Astrocyte (in vitro differentiated cells and primary cell): ENCODE measurements at places on chromosomes 6 and 20.

DNA sequence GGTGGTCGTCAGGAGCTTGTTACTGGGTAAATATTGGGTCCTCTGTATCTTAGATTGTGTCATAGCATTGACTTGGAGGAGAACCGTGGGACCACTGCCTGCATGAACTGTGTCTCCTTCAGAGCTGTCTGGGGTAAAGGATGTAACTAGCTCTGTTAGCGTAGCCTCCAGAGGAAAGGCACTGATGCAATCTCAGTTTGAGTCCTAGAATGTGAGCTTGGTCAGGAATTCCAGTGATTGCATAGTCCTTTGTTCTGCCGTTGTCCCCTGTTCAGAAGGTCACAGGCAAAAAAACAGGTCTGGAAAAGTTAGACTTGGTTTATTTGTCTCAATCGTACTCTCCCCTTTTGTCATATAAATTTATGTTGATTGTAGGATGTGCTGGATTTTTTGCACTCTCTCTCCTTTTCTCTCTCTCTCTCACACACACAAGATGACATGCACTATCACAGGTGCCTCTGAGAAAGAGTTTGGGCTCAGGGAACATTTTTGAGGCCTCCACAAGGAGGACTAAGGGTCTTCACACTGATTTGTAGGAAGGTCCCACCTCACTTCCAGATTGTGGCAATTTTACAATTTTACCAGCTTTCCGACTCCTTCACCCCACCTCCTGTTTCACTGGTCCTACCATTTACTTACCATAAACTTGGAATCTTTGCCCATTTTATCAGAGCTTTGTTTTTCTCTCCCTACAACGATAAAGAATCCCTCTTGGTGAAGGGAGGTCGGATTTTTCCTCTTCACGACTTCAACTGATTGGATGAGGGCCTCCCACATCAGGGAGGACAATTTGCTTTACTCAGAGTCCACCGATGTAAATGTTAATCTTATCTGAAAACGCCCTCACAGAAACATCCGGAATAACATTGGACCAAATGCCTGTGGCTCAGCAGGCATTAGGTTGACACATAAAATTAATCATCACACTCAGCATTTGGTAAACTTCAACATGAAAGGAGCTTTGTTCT, 7.0 kb upstream of the DACT2 start:
- peak; percentile 30 for DNase-seq

DNA sequence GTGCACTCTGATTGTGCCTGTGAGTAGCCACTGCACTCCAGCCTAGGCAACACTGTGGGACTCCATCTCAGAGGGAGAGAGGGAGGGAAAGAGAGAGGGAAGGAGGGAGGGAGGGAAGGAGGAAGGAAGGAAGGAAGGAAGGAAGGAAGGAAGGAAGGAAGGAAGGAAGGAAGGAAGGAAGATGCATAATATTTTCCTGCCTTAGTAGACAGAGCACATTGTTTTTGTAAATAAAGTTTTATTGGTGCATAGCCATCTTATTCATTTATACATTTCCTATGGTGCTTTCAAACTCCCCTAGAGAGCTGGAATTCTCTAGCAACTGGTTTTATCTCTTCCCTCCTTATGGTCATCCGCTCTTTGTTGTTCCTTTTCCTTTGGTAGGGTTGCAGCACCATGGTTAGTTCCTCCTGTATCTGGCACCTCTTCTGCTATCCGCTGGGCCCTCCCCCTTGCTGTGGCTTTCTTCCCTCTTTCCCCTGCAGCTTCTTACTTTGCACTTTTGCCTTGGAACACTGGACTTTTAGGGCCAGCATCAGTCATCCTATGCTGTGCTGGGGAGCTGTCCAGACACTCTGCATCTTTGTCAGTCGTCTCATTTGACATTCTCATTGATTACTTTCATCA, 20.2 kb downstream of the GPR6 start:
- no peak for DNase-seq

GRCh38 chr6:3319610-3320200, 61.0 kb downstream of the PSMG4 start:
- DNase-seq = no peak

DNA sequence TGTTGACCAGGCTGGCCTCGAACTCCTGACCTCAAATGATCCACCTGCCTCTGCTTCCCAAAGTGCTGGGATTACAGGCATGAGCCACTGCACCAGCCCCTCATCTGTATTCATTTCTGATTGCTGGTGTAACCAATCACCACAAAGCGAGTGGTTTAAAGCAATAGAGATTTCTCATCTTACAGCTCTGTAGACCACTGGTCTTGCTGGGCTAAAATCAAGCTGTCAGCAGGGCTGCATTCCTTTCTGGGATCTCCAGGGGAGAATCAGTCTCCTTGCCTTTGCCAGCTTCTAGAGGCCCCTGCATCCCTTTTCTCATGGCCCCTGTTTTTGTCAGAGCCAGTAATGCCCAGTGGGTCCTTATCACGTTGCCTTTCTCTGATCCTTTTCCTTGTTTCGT, 49.9 kb upstream of the PMEPA1 start:
- DNase-seq = no peak

DNA sequence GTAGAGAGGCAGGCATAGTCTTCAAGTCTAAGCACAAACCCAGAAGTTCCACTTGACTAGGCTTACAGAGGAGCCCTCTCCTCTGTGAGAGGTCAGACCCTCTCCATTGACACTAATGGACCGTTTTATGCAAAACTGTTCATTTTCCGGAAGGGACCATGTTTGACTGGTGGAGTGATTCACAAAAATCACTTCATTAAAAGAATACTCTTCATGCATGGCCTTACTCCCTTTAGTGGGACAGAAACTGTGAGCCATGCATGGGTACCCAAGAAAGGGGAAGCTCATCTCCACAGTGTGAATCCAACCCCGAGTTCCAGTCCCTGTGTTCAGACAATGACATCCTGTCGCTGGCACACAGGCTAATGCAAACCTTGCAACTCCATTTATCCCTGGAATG, 63.2 kb downstream of the OLIG3 start:
- no peak for DNase-seq
